ENCODE measurements at places on chromosomes 2 and 18.

DNA sequence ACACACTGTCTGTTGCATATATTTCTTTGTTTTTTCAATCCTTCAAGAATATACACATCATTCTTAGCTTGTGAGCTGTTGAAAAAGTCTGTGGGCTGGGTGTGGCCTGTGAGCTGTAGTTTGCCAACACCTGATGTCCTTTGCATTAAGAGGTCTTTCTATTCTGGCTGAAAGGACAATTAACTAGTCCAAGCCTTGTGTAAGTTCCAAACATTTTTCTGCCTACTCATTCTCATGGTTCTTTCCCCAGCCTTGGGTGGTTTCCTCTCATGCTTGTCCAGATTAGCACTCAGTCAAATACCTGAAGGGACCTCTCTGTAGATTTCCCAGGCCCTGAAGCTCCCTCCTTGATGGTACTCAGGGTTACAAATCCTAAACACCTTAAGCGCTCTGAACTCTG lies 57.8 kb upstream of the NABP1 start:
- DNase-seq: no peak

DNA sequence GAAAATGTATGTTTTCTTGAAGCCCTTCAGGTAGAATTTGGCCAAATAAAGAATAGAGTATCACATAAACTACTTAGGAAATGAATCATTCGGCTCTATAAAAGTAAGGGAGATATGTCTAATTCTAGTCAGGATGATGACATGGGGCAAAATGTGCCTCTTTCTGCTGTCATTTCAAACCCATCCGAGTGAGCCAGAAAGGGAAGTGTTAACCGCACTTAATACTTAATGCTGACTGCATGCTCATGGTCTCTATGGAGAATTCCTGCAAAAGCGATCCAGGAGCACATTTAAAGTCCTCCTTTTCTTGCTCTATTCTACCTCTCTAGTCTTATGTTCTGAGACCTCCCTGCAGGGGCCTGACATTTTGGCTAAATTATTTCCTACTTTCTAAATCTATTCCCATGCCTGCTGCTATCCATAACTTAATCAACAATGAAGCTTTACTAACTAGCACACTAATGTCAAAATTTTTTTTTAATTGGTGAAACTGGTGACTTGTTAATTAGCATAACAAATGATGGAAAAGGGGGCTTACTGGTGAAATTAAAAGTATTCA lies 127.4 kb downstream of the CDC42EP3 start:
- no peak for DNase-seq

DNA sequence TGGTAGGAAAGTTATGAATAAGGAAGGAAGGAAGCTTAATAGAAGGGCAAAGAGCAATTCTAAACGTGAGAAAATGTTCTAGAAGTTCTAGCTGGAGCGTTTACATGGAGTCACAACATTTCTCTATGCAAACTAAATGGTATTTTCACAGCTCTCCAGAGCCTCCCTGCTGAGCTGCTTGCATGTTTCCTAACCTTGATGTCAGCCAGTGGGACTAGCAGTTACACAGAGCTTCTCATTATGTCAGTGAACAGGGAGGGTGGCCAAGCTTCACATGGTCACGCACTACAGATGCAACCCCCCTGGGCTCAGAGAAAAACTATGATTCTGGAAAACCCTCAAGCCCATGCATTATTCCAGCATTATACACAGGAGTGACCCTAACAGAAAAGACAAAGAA lies 153.4 kb upstream of the CCDC150 start:
- DNase-seq: no peak

GRCh38 chr2:240192661-240193060 lies 52.2 kb upstream of the OTOS start:
- no peak for DNase-seq

GRCh38 chr2:144356402-144356801 lies 163.5 kb downstream of the ZEB2 start:
- no peak for DNase-seq

GRCh38 chr2:179455172-179455524 lies 190.5 kb upstream of the SESTD1 start:
- no peak for DNase-seq

DNA sequence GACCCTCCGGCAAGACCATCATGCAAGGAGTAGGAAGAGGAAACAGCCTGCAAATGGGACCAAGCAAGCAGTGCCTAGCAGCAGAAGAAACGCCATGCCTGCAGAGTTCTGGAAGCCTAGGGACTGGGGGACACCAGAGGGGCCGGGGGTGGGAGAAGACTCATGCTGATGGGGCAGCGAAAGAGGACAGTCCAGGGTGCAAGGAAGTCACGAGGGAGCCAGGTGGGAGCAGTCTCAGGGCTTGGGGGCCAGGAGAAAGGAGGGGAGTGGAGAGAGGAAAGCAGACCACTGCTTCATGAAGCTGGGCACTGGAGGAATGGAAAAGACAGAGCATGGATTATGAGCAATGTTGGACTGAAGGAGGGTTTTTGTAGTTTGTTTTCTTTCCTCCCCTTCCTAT lies 119.4 kb upstream of the CAPN13 start:
- DNase-seq: no peak

GRCh38 chr2:151765760-151766410 lies 31.6 kb upstream of the NEB start:
- no peak for DNase-seq

DNA sequence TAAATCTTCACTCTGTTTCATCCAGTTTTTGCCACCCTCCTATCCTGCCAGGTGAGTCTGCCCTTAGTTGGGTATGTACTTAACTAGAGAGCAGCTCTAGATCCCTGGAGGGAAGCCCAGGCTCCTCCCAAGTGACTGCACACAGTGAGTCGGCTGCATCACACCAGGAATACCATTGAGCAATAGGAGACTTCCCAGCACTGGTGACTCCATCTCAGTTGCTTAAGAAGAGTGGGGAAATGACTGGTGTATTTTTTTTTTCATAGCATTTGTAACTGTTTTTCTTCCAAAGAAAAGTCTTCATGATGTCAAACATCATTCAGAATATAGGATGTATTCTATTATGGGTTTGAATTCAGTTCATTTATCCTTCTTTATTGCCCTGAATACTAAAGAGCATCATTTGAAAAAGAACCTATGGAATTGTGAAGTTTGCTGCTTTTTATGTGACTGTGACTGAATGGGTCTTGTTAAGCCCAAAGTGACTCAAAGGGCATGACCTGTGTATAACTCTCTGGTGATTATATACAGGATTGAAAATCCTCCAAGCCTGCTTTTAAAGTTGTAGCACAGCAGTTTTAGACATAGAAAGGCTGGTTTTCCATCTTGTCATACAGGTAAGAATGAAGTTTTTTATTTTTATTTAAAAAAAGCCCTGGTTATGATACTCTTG lies 84.3 kb downstream of the MAP3K20 start:
- no peak for DNase-seq

DNA sequence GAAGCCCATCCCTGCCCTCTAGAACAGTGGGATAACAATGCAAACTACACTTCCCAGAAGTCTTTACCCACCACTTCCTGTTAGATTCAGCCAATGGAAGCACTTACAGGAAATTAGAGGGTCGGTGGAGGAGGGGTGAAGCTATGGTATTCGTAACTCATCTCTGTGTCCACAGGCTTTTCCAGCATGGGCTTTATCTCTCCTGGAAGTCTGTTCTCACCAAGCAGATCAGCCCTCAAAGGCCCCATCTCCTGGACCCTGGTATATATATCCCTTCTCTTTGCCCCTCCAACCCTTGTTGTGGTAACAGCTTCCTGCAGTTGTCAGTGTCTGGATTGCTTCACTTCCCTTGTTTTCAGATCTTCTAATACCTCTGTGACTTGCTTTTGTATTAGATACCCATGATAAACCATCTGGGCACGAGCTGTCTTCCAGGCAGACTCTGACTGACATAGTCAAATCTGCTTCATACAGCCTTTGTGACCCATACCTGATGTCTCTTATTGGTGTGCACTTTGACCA lies 475.0 kb upstream of the POU3F3 start:
- no peak for DNase-seq

GRCh38 chr2:105718846-105719481 lies 25.7 kb upstream of the NCK2 start:
- DNase-seq: no peak

- no peak for DNase-seq
Measured at GRCh38 chr2:211437396-211437795, 881.0 kb downstream of the CPS1 start.

- no peak for DNase-seq
Measured at GRCh38 chr2:237494066-237494465, 7.0 kb downstream of the MLPH start.

DNA sequence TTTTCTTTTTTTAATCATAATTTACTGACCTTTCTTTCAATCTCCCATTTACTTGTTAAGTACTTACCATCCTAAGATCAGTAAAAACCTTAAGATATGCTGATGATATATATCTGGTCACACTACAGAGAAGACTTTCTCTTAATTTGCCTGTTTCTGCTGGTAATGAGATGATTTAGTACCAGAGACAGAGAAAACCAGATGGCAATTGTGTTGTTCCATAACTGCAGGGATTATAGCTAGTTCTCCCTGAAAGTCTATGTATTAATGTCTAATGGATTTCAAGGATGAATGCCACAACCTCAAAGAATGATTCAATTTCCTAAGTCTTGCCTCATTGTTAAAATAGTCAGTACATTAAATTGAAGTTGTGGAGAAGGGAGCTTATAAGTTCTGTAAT lies 40.3 kb downstream of the SNTG2 start:
- DNase-seq: no peak

GRCh38 chr18:74482697-74483096 lies 13.5 kb upstream of the CNDP2 start:
- no peak for DNase-seq

GRCh38 chr18:63949068-63949737 lies at the start of gene HMSD:
Gene HMSD (plus strand): TSS chr18:63949301. CDS start chr18:63953456, 4,155 bp downstream.
- DNase-seq: peak; percentile 18

GRCh38 chr18:21267400-21267799 lies 25.4 kb downstream of the GREB1L start:
- DNase-seq: no peak

DNA sequence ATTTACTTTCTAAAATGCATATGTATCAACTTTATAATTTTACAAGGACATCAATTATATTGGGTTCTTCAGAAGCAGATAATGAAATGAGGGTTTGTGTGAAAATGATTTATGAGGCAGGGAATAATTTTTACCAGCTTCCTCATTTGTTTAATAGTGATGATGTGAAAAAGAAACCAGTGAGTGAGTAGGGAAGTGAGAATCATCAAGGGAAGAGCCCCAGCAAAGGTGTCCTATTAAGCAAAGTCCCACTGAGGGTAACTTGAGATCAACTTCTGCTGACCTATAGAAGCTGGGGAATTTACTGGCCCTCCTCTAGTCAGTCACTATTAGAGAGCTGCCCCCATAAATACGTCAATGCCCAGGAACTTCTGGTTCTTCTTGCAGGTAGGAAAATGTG lies 266.8 kb upstream of the LYPD1 start:
- DNase-seq: no peak

- no peak for DNase-seq
Measured at GRCh38 chr2:71285706-71286105, 45.9 kb upstream of the ZNF638 start.

DNA sequence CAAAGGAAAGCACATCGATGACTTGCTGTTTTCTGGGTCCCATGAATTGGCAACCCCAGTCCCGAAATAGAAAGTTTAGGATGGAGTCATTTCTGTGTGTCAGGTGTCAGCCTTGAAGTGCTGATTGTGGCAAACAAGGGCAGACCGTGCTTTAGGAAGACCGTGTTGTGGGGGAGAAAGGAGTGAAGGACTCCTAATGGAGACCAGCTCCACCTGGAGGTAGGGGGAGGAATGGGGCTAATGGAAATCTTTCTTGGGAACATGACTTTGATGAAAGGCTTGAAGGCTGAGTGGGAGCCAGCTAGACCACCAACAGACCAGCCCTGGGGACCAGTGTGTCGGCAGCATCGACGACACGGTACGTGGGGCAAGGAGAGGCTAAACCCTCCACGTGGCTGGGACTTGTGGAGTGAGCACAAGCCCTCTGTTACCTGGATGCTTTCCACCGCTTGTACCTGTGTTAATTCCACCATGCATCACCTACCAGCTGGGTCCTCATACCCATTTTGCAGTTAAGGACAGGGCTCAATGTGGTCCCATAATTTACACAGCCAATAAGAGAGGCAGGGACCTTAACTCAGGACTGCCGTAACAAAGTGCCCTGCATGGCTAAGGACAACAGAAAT lies 104.2 kb downstream of the SH3BP4 start:
- no peak for DNase-seq

DNA sequence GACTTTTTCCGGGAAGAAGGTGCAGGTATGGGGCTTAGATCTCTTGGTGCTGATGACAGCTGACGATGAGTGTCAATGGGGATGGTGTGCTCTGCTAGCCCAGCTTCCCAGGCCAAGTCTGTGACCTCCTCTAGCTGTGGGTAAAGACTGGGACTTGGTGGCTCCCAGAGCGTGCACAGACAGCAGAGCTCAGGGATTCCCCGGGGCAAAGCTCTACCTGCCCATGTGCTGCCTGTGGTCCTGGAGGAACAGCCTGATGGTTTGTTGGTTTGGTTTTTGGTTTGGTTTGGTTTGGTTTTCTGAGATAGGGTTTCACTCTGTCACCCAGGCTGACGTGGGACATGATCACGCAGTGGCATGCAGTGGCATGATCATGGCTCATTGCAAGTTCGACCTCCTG lies 19.2 kb downstream of the ATP6V1B1 start:
- DNase-seq: no peak

GRCh38 chr18:48848641-48849143 lies 102.1 kb downstream of the SMAD7 start:
- DNase-seq: no peak

- DNase-seq: no peak
Measured at GRCh38 chr2:86249579-86250391, 50.5 kb downstream of the MRPL35 start.

- no peak for DNase-seq
Measured at GRCh38 chr2:226380679-226381078, 418.9 kb downstream of the IRS1 start.

DNA sequence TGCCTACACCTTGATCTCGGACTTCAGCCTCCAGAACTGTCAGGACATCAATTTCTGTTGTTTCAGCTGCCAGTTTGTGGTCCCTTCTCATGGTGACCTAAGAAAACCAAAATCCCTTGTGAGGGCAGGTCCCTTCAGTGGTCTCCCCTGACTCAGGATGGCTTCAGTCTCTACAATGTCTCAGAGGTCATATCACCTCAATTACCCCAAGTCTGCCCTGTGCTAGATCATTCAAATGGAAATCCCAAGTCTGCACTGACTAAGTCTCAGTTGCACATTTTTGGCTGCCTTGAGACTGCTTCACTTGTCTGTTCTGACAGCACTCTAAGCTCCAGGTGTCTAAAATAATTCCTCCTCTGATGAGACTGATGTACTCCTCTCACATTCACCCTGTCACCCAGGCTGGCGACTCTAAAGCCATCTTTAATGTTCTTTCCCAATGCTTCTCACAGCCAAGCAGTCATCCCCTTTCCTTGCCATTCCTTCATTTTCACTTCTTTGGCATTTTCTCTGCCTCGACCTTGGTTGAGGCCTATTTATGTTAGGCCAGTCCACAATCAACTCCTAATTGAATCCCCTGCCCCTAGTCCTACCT lies 470.8 kb downstream of the DLGAP1 start:
- no peak for DNase-seq

All from effector CD4-positive, alpha-beta T cell (primary cell).